ENCODE measurements at places on chromosomes 6 and 20.

GRCh38 chr6:130447374-130447773 lies 81.6 kb downstream of the TMEM200A start:
- H3K27me3 ChIP-seq = no peaks in the 10 kb centered on the region
- no peak overlapping the region for H3K27ac ChIP-seq
- no peaks in the 10 kb centered on the region for H3K36me3 ChIP-seq
- no peak overlapping the region for H3K4me3 ChIP-seq
- no peaks in the 10 kb centered on the region for H3K4me1 ChIP-seq
- DNase-seq = no peak

GRCh38 chr6:20572940-20573339 lies 38.7 kb downstream of the CDKAL1 start:
- peak; percentile 13 for DNase-seq
- H3K36me3 ChIP-seq = no peaks in the 10 kb centered on the region
- H3K27ac ChIP-seq = no peak overlapping the region
- H3K4me1 ChIP-seq = peaks cover 3% of the 10 kb centered on the region
- no peaks in the 10 kb centered on the region for H3K27me3 ChIP-seq

GRCh38 chr20:52963131-52963530 lies 9.0 kb upstream of the TSHZ2 start:
- no peak for DNase-seq
- peaks cover 4% of the 10 kb centered on the region for H3K4me1 ChIP-seq
- no peak overlapping the region for H3K4me3 ChIP-seq
- no peak overlapping the region for H3K27ac ChIP-seq
- no peaks in the 10 kb centered on the region for H3K27me3 ChIP-seq
- H3K36me3 ChIP-seq = no peaks in the 10 kb centered on the region

DNA sequence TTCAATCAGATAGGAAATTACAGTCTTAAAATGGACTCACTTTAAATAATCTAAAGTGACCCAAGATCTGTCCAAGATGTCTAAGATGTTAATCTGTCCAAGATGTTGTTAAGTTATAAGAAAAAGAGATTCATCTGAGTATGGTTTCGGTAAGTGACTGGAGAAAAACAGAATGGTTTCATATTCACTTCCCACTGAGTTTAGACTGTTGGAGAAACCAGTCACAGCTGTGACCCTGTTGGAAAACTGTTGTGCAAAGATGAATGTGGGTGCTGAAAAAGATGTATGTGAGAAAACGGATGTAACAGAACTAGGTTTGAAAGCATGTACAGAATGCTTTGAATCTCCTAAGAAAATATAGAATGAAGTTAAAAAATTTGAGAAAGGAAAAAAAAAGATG lies 325.9 kb downstream of the COL12A1 start:
- H3K27me3 ChIP-seq = no peaks in the 10 kb centered on the region
- no peaks in the 10 kb centered on the region for H3K4me1 ChIP-seq
- H3K36me3 ChIP-seq = no peaks in the 10 kb centered on the region
- DNase-seq = no peak
- no peak overlapping the region for H3K27ac ChIP-seq

DNA sequence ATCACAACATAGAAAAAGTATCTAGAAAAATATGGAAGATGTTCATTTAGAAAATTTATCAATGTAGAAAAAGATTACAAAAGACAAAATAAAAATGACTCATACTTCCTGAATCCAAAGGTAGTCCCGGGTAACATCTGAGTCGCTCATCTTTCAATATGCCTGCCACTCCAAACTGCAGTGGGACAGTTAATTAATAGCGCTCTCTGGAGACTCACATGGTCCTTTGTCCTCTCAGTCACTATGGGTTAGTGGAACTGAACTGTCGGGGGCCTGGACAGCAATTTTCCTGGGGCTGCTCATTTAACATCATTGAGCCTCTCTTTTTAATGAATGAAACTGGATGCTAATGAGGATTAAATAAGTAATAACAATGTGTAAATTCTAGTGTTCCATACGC lies 103.4 kb downstream of the MAP3K4 start:
- no peak overlapping the region for H3K4me3 ChIP-seq
- no peaks in the 10 kb centered on the region for H3K4me1 ChIP-seq
- no peaks in the 10 kb centered on the region for H3K36me3 ChIP-seq
- DNase-seq = no peak

DNA sequence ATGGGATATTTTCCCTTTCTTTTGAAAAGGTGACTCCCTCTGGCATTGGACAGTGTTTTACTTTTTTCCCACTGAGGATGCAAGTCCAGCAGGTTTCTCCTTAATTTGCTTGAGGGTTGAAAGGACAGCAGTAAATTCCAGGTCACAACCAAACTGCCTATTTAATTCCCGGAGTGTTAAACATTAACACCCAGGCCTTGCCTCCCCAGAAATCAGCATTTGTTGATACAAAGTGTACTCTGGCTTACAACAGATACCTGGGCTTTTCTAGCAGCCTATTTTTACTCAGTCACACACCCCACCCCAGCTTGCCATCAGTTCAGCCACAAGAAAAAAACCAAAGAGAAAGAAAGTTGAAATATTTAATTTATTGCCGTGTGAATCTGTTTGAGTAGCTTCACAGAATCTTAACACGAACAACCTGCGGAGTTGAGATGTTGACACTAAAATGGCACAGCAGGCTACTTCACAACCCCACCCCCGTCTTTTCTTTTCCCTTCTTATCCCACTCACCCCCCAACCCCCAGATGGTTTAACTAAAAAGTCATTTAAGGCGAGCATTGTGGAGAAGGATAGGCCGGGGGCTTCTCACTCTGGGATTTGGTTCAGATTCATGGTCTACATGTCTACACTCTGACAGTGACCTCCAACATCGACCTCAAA lies 45.7 kb downstream of the MYLIP start:
- no peaks in the 10 kb centered on the region for H3K27me3 ChIP-seq
- H3K4me1 ChIP-seq = peaks cover 10% of the 10 kb centered on the region
- no peak overlapping the region for H3K4me3 ChIP-seq

GRCh38 chr6:167796192-167796981 lies 30.3 kb upstream of the AFDN start:
- H3K27me3 ChIP-seq = no peaks in the 10 kb centered on the region
- peaks cover 9% of the 10 kb centered on the region for H3K4me1 ChIP-seq
- no peak for DNase-seq
